Activated gamma-delta T cell treated with anti-CD3 and anti-CD28 coated beads, Interleukin-2, amount 50 U/mL, for 16 hours (primary cell): ENCODE measurements at places on chromosomes 5 and 9.

- no peak for DNase-seq
Measured at GRCh38 chr9:36566813-36567221, 5.9 kb upstream of the MELK start.

- DNase-seq: no peak
Measured at GRCh38 chr5:168342985-168343384, 51.5 kb downstream of the WWC1 start.

- DNase-seq: no peak
Measured at GRCh38 chr5:108700930-108701329, 46.8 kb upstream of the FER start.

DNA sequence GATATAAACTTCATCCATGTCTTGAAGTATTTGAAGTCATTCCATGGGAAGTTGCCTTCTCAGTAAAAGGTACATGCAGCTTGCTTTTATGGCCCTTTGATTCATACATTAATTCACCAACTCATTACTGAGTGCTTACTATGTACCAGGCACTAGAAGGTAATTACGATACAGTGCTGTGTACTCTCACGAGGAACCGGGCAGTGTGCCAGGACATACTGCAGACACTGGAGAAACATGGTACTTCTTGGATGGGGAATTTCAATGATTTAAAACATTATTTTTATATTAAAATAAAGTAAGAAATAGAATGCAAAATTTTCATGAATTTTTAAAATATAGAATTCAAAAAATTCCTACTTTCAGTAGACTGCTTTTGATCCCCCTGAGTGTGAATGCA lies 71.4 kb upstream of the WDR41 start:
- DNase-seq: no peak

DNA sequence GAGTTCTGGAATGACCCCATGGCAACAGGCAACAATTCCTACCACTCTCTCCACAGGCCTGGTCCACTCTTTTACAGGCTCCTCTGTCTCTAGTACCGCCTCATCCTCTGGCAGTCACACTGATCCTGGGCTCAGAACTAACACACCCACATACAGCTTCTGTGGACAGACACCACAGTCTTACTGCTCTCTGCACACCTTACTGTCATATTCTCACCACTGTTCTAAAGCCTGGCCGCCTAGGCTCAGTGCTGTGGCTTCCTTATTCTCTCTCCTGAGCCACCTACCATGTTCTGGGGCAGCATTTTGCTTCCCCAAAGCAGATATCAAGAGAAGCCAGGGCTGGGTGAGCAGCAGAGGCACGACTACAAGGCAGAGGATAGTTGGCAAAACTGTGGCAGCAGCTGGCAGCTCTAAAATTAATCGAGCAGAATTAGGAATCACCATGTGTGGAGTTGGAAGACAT lies 14.8 kb downstream of the REEP5 start:
- no peak for DNase-seq

- DNase-seq: no peak
Measured at GRCh38 chr9:21902136-21902535, 92.1 kb downstream of the CDKN2A start.

DNA sequence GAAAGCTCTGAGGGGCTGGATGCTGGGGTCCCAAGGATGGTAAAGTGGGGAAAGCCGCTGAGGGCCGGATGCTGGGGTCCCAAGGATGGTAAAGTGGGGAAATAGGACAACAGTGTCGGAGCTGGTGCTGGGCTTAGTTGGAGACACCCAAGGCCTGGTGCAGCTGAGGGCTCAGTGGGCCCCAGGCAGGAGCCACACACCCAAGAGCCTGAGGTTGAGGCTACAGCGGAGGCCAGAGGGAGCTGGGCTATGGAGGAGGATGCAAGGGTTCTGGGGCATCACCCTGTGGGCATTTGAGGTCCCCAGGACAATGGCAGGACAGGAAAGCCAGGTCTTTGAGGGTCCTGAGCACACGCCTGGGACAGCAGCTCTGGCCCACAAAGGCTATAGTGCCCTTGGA lies 19.1 kb upstream of the SLC9A3 start:
- no peak for DNase-seq

- no peak for DNase-seq
Measured at GRCh38 chr5:31707329-31707728, 68.4 kb downstream of the PDZD2 start.

DNA sequence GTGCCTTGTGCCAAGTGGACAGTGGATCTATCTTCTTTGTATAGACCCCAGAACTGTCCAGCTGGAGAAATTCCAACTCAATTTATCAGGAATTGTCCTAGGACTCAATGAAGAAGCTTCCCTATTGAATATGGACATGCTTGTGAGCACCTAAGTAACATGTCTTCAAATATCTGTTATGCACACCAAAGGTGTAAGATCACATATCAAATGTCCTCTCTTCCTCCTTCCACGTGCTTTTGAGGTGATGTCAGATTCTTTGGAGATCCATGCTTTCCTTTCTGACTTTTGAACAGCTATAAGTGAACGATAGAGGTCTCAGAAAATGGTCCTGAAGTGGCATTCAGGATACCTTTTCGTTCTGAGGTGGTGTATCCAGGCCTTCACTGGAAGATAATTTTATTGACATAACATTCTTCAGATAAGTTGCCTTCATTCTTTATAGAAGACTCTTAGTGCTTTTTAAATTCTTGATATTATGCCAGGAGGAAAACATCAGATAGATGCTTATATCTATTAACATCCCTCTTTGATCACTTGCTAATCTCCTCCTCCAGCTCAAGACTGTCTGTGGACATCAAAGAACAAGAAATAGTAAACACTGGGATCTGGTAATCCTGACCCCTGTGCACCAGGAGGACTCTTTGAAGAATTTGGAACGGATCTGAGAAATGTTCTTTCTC lies 246.4 kb downstream of the SMARCA2 start:
- no peak for DNase-seq

- DNase-seq: no peak
Measured at GRCh38 chr5:21199087-21199486, 1211.1 kb upstream of the CDH18 start.

GRCh38 chr5:18037718-18038117 lies 403.5 kb downstream of the TAF11L14 start:
- no peak for DNase-seq
